ENCODE measurements at places on chromosomes 2 and 18.
A peak's percentile ranks its signal among the peaks of the same experiment; 100 is the strongest.

GRCh38 chr2:68216454-68217310 lies 35.6 kb downstream of the PPP3R1 start:
- DNase-seq, result no peak

DNA sequence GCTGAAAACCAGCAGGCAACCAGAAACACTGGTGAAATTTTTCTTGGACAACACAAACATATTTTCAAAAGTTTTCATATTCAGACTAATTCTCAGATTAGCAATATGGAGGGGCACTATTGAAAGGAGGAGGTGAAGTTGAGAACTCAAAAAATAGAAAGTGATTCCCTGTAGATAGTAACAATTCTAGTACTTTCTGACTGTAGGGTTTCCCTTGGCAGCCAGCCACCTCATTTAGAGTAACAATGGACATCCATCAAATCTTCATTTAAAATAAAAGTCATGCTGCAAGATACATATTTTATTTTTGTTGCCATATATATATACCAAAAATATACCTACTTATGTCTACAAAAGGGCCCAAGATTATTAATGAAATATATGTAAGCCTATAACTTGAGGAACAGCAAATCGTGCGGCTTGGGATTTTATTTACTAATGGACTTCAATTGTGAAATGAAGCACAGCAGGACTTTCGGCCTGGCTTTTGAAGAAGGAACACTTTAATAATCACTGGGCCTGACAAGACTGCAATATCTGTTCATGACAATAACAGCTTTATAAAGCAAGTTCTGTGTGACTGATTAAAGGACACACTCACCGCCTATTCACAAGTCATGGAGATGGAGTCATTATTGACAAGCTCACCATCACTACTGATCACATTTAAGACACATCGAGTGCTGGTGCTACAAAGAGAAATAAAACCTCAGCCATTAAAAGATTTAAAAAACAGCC lies 6.8 kb upstream of the NR4A2 start:
- no peak for DNase-seq

DNA sequence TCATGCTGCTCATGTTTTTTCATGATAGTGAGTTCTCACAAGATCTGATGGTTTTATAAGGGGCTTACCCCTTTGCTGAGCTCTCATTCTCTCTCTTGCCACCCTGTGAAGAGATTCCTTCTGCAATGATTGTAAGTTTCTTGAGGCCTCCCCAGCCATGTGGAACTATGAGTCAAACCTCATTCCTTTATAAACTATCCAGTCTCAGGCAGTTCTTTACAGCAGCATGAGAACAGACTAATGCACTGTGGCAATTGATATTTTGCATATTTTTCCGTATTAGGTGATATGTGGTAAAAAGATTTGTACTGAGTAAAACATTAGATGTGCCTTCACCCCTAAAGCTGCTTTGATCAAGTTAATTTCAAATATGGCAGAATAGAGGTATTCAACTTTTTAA lies 48.8 kb downstream of the RAB27B start:
- DNase-seq, result no peak

- no peak for DNase-seq
Measured at GRCh38 chr2:7924023-7924762, 757.7 kb upstream of the ID2 start.

- DNase-seq, result no peak
Measured at GRCh38 chr2:216849987-216850386, 9.9 kb downstream of the TNP1 start.

DNA sequence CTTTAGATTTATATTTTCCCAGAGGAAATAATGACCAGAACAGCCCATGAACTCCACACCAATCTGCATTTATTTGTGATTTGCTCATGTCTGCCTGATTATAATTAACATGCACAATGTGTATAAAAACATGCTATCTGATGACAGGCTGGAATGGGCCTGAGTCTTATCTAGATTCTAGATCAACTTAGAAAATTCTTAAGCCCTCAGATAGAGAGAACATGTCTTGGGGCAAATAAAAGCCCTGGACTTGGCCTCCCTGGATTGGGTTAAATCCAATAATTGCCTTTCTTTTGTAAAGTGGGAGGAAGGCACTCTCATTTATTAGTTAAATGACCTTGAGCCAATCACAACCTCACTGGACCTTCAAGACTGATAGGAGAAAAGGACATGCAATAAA lies 61.8 kb downstream of the EVA1A start:
- DNase-seq, result no peak

DNA sequence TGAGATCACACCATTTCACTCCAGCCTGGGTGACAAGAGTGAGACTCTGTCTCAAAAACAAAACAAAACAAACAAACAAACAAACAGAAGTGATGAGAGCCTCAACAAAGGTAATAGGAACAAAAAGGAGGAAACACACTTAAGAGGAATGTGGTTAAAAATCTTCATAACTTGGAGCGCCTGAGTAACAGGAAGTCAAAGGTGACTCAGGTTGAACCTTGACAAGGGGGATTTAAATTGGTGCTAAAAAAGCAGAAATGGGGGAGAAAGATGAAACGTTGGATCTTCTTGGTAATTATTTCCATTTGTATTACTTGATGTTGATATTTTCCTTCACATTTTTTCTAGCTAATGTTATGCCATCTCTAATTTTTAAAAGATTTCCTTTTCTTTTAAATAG lies 318.5 kb upstream of the TCF4 start:
- no peak for DNase-seq

- no peak for DNase-seq
Measured at GRCh38 chr2:130370490-130370889, 14.6 kb downstream of the PTPN18 start.

DNA sequence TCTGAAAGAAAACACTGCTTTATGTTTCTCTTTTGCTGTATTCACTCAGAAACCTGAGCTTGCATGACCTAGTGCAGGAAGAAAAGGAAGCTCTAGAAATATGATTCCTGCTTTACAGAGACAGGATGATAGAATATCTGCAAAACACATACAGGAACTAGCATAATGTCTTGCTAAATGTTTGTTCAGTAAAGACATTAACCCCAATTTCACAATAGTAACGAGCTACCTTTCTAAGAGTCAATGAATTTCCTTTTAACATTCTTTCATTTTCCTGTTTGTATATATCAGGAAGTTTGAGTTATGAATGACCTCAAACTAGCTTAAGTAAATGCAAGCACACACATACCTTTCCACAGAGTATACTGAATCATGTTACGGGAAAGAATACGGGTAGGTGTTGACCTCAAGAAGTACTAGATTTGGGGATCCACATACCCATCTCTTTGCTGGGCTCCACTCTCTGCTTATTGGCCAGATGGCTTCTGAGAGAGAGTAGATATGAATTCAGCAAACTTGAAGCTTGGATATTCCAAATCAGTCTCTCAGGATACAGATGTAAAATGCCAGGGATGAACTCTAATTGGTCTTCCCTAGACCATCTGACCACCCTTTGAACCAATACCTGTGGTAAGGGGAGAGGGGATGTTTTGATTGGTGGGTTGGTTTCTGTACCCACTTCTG lies 18.2 kb upstream of the ACSL3 start:
- no peak for DNase-seq

- DNase-seq, result no peak
Measured at GRCh38 chr2:205139822-205140463, 542.4 kb upstream of the NRP2 start.

GRCh38 chr18:55113800-55114199 lies 154.5 kb upstream of the CCDC68 start:
- no peak for DNase-seq

GRCh38 chr18:63917817-63918216 lies 10.1 kb downstream of the SERPINB10 start:
- no peak for DNase-seq

- no peak for DNase-seq
Measured at GRCh38 chr18:58432050-58432727, 196.7 kb downstream of the ALPK2 start.

DNA sequence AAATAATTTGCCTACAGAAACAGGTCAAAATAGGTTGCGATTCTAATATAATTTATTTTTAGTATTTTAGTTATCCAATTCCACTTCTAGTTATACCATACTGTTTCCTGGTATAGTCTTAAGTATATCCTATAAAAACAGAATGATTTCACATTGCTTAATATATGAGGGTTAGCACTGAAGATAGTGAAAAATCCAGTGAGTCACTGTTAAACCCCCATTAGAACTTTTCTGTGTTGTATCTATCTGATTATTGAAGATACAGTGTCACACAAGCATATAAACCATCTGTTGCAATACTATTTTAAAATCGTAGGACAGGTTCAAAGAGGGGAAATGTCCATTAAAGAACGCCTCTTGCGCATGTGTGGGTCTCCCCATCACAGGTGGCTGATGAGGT lies 110.0 kb downstream of the FEZ2 start:
- DNase-seq, result no peak

DNA sequence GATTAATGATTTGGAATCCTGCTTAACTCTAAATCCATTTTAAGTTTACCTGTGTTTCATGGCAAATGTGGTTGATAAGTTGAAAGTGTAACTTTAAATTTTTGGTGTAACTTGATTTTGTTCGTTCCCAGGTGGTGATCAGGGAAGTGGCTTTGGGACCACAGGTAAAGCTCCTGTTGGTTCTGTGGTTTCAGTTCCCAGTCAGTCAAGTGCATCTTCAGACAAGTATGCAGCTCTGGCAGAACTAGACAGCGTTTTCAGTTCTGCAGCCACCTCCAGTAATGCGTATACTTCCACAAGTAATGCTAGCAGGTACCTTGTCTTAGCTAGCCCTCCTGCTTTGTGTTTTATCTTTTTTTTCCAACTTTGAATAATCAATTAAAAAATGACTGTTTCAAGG lies 62.8 kb downstream of the AGFG1 start:
- no peak for DNase-seq

- DNase-seq, result no peak
Measured at GRCh38 chr2:141142025-141142424, 988.8 kb downstream of the LRP1B start.

DNA sequence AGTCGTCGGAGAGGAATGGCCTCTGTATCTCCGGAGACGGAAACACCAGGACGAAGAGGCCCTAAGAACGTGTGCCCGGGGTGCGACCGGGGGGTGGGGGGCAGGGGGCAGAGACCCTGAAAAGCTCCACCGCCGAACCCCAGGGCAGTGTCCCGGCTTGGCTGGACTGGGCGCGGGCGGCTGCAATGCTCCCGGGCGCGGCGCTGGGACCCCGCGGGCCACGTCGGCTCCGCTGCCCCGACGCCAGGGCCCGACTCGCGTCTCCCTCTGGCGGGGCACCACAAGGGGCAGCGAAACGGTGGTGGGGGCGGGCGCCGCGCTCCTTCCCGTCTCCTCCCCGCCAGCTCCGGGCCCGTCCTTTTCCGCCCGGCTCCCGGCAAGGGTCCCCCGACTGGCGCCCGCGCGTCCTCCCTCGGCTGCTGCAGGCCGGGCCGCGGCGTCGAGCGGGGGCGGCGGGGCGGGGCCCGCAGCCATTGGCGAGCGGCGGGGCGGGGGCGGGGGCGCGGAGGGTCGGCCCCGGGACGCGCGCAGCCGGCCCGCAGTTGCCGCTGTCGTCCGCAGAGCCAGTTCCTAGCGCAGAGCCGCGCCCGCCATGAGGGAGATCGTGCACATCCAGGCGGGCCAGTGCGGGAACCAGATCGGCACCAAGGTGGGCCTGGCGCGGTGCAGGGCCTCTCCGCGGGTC lies at the start of gene TUBB6:
Gene TUBB6 (plus strand): TSS at position 541 of the 685 bp plus-strand sequence. CDS start 52 bp downstream, at position 593.
- no peak for DNase-seq

- DNase-seq, result no peak
Measured at GRCh38 chr18:56379256-56379655, 259.1 kb downstream of the TXNL1 start.

- DNase-seq, result no peak
Measured at GRCh38 chr2:64699712-64700111, 46.0 kb upstream of the SERTAD2 start.

GRCh38 chr2:18200771-18201170 lies 322.3 kb downstream of the KCNS3 start:
- no peak for DNase-seq

DNA sequence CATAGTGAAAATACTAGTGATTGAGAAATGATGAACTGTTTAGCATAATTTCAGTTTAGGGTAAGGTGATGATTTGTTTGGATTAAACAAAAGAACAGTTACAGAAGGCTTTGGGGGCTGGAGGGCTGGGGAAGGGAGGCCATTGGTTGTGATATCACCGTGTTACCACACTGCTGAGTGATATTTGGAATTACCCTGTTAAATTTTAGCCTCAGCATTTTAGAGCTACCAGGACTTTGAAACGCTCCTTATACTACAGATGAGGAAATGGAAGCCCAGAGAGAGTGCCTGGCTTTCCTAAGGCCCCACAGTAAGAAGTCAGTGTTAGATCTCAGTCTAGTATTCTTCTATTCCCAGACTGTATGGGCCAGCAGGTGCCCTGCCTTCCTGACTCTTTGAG lies 15.6 kb downstream of the ARHGEF33 start:
- no peak for DNase-seq

DNA sequence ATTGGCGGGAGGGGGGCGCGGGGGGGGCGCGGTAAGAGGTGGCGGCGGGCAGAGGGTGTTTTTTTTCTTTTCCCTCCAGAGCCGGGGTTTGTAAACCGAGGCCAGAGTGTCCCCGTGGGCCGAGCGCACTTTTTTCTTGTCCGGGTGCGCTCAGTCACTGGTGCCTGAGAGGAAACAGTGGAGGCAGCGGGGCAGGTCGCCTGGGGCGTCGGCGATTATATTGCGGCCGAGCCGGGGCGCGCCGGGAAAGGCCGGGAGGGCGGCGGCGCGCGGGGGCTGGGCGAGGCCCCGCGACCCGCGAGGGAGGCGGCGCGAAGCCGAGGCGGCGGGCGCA lies 275 bp downstream of the HOXD8 start:
- DNase-seq, result peak; percentile 14

GRCh38 chr2:86441392-86441881 lies 266 bp downstream of the KDM3A start:
- DNase-seq, result no peak

- DNase-seq, result no peak
Measured at GRCh38 chr18:29041976-29042375, 865.0 kb upstream of the CDH2 start.

- no peak for DNase-seq
Measured at GRCh38 chr2:1798115-1798784, 53.9 kb upstream of the PXDN start.

- peak; percentile 3 for DNase-seq
Measured at GRCh38 chr2:194867328-194867727, 789.7 kb upstream of the SLC39A10 start.

- no peak for DNase-seq
Measured at GRCh38 chr2:1626271-1626681, 118.0 kb downstream of the PXDN start.

DNA sequence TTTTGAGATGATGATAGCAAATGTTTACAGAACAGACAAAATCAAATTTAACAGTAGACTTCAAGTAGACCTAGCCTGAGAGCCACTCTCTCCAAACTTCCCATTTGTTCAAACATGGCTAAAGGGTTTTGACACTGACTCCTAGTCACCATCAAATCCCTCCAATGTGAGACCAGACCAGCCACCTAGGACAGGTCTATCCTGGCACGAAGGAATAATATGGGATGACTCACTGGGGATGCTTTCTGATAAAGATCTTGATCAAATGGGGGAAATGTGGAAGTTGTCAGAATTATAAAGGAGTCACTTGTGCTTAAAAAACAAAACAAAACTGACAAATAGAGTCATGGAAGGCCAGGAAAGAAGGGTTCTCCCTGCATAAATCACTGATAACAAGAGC lies 95.7 kb downstream of the EDAR start:
- DNase-seq, result no peak

GRCh38 chr2:25671622-25672021 lies 1.8 kb downstream of the DTNB start:
- DNase-seq, result no peak

Measured in NCI-H1694 (cell line).